ENCODE measurements at places on chromosomes 7 and 10.

DNA sequence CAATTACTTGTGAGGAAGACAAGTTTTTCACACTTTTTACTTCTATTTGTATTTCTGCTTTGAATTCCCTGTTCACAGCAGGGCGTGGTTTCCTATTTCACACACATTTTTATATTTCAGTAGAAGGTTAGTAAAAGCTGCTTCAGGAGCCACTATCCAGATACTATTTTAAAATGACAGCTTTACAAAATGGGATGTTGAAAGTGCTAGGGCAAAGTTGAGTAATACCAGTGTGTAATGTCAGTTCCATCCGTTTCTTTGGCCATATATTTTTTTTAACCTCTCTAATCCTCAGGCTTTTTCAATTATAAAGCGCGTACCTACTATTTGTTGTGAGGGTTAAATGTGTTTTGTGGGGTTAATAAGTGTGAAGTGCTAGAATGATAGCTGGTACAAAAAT lies 276.6 kb downstream of the GPR158 start:
- H3K36me3 ChIP-seq, result no peaks in the 10 kb centered on the region
- no peak for DNase-seq
- H3K4me1 ChIP-seq, result no peaks in the 10 kb centered on the region
- H3K27ac ChIP-seq, result no peak overlapping the region

DNA sequence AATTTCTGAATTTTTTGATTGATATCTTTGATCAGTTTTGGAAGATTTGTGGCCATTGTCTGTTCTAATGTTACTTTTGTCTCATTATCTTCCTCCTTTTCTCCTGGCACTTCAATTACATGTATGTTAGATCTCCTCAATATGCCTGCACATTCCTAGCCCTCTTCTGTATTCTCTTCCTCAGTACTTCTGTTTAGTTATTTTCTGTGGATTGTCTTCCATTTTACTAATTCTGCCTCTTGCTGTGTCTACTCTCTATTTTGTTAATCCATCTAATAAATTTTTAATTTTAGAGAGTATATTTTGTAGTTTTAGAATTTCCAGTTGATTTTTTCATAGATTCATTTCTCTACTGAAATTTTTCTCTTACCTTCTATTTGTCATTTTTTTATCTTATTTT lies 137.1 kb downstream of the INSYN2A start:
- peaks cover 25% of the 10 kb centered on the region for H3K36me3 ChIP-seq
- no peaks in the 10 kb centered on the region for H3K27me3 ChIP-seq
- no peak overlapping the region for H3K27ac ChIP-seq

GRCh38 chr10:127649642-127650041 lies 87.3 kb upstream of the FOXI2 start:
- H3K4me3 ChIP-seq, result no peak overlapping the region
- no peaks in the 10 kb centered on the region for H3K36me3 ChIP-seq
- H3K27ac ChIP-seq, result no peak overlapping the region
- no peaks in the 10 kb centered on the region for H3K4me1 ChIP-seq
- no peak for DNase-seq

DNA sequence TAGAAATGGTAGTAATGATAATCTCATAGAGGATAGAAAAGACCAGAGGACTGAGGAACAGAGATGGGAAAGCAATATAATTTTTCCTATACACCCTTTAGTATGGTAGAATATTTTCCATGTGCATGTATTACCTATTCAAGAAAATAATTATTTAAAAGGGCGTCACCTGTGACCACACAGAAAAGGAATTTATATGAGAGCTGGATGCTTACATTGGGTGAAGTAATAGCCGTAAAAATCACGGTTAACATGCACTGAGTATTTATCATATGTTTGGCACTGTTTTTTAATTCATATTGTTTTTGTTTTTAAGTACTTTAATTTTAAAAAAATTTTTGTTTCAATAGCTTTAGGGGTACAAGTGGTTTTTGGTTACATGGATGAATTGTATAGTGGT lies 195.1 kb downstream of the IPMK start:
- no peaks in the 10 kb centered on the region for H3K27me3 ChIP-seq
- DNase-seq, result no peak
- H3K4me3 ChIP-seq, result no peak overlapping the region
- no peak overlapping the region for H3K27ac ChIP-seq

- H3K27me3 ChIP-seq, result no peaks in the 10 kb centered on the region
- no peak overlapping the region for H3K27ac ChIP-seq
- no peaks in the 10 kb centered on the region for H3K4me1 ChIP-seq
- H3K4me3 ChIP-seq, result no peak overlapping the region
- no peaks in the 10 kb centered on the region for H3K36me3 ChIP-seq
Observed at GRCh38 chr10:57638411-57638810, 629.3 kb downstream of the IPMK start.

DNA sequence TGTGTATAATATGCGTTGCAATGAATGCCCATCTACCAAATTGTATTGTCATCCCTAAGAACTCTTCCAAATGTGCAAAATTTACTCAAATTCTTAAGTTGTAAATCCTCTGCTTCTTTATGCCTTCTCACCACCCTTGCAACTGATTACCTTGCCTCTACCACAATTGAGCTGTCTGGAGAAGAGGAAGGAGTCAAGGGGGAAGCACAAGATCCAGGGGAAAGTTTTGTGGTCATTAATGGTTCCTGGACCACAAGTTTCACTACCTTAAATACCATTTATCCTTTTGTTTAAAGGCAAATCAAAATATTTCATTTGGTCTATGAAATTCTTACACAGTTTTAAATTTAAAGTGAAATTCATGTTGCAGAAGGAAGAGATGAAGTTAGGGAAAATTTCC lies 16.7 kb downstream of the CRPPA start:
- H3K27me3 ChIP-seq, result no peaks in the 10 kb centered on the region
- no peak for DNase-seq
- H3K36me3 ChIP-seq, result no peaks in the 10 kb centered on the region
- no peaks in the 10 kb centered on the region for H3K4me1 ChIP-seq
- no peak overlapping the region for H3K27ac ChIP-seq

DNA sequence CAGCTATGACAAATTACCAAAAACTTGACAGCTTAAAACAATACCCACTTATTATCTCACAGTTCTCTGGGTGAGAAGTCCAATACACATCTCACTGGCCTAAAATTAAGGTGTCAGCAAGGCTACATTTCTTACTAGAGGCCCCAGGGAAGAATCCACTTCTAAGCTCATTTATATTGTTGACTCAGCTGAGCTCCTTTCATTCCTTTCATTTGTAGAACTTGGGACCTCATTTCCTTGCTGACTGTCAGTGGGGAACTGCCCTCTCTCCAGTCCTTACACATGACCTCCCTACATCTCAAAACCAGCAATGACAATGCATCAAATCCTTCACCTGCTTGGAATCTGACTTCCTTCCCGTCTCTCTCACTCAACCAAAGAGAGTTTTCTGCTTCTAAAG lies 240.3 kb downstream of the IPMK start:
- no peak overlapping the region for H3K27ac ChIP-seq
- H3K4me3 ChIP-seq, result no peak overlapping the region
- no peaks in the 10 kb centered on the region for H3K4me1 ChIP-seq
- H3K27me3 ChIP-seq, result no peaks in the 10 kb centered on the region
- no peaks in the 10 kb centered on the region for H3K36me3 ChIP-seq

Data from ascending aorta (tissue), 2 donors.